ACHN (cell line): ENCODE measurements at places on chromosomes 12 and 14.

GRCh38 chr14:67735336-67736147 is 33.9 kb downstream of the RDH12 start:
- DNase-seq, result no peak

- DNase-seq, result peak; percentile 100
Measured at GRCh38 chr12:6336079-6336888, 5.6 kb downstream of the TNFRSF1A start.

DNA sequence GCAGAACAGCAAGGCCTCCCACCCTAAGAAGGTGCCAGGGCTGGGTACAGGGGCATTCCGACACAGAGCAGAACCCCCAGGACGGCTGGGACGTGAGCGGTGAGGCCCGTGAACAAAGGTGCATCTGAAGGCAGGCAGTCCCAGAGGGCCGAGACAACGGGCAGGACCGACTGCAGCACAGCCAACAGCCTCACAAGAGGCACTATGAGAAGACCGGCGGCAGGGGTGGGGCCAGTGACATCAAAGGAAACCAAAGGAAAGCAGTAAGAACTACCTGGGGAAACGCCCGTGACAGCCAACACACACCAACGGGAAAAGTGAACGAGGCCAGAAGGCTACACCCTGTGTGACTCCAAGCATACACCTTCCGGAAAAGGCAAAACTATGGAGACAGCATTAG is 9.1 kb downstream of the BTBD6 start:
- no peak for DNase-seq

GRCh38 chr12:20631711-20632110 is 63.4 kb upstream of the SLCO1C1 start:
- no peak for DNase-seq

DNA sequence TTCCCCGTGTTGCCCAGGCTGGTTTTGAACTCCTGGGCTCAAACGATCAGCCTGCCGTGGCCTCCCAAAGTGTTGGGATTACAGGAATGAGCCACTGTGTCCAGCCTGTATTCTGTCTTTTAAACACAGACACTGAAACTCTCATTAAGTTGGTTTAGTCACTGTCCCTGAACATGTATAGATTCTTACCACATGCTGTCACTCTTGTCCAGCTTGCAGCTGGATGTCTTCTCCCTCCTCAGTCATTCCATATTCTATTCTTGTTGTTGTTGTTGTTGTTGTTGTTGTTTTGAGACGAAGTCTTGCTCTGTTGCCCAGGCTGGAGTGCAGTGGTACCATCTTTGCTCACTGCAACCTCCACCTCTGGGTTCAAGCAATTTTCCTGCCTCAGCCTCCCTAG is 12.3 kb upstream of the ATP5MC2 start:
- no peak for DNase-seq

GRCh38 chr14:80446356-80446755 is 235.1 kb upstream of the DIO2 start:
- no peak for DNase-seq

GRCh38 chr12:4135919-4136605 is 137.5 kb upstream of the CCND2 start:
- DNase-seq, result no peak

DNA sequence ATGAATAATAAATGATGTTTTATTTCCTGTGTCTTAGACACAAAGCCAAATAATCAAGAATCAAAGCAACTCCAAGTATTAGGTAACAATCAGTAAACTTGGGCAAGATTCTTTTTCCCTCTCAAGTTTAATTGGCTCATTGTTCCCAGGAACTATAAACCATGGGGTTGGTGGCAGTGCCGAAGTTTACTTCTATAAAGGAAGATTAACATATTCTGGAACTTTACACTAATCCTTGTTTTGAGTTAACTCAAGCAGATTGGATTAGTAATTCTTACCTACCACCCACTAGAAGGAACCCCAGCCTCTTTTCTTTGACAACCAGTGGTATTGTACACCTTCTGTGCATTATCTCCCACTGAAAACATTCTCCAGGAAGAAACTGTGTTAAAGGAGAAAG is 197.1 kb downstream of the EXOC5 start:
- no peak for DNase-seq

DNA sequence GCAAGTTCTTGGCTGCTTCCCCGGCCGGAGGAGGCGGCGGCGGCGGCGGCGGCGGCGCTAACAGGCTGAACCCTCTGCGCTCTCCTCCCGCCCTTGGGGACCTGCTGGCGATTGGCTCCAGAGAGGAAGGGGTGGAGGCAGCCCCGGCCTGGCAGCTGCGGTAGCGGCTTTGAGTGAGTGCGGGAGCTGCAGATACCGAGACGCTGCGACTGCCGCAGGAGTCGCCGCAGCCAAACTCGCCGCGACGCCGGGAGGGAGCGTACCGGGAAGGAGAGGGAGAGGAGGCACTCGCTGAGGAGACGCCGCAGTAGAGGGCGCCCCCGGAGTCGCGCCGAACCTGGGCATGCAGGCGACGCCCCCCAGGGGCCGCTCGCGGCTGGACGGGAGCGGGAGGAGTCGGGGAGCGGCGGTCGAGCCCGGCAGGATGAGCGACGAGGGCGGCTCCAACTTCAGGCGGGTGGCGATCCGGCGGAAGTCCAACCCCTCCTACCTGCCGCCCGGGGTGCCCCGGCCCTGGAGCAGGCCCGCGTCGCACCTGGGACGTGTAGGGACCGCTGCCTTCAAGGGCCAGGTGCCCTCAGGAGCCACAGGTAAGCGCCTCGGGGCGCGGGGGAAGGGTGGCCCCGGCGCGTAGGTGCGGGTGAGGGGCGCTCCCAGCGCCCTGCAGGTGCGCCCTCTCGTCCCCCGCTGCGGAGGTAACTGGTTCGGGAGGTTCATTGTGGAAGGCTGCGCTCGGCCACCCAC is at the start of gene FGD4:
FGD4 (plus strand) TSS at position 189 of the 744 bp plus-strand sequence.
- peak; percentile 95 for DNase-seq
